ENCODE measurements at places on chromosomes 12 and 14.

DNA sequence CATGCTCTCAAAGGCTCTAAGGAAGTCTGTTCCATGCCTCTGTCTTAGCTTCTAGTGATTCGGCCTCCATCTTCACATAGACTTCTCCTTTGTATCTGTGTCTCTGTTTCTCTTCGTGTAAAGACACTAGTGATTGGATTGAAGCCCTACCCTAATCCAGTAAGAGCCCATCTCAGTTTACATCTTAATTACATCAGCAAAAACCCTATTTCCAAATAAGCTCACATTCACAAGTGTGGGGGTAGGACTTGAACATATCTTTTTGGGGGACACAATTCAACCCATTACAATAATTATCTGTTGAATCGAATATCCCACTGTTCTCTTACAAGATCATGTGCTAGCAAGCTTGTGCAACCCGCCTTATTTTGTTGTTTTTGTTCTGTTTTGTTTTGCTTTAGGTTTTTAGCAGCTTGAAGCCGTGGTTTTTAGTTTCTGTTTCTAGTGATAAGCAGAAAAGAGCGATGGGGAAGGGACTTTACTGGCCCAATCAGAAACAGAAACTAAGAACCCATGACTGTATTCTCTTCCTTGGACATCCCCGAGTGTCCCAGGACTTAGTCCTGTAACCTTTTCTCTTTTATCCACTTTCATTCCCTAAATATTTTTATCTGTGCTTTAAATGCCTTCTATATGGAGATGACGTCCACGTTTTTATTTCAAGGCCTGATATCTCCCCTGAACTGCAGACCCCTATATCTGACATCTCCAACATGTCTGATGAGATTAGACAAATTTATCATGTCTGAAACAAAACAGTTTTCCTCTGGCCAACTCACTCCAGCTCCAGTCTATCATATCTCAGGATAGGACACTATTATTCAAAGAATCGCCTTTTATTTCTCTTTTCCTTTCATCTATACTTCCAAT, 353.0 kb downstream of the CCDC91 start:
- no peak for DNase-seq

GRCh38 chr12:130246560-130246959, 84.3 kb downstream of the FZD10 start:
- DNase-seq: no peak

GRCh38 chr12:24791622-24792021, 157.3 kb downstream of the BCAT1 start:
- no peak for DNase-seq

- DNase-seq: no peak
These were observed 80.1 kb downstream of the PLXNC1 start for GRCh38 chr12:94228488-94228907.

DNA sequence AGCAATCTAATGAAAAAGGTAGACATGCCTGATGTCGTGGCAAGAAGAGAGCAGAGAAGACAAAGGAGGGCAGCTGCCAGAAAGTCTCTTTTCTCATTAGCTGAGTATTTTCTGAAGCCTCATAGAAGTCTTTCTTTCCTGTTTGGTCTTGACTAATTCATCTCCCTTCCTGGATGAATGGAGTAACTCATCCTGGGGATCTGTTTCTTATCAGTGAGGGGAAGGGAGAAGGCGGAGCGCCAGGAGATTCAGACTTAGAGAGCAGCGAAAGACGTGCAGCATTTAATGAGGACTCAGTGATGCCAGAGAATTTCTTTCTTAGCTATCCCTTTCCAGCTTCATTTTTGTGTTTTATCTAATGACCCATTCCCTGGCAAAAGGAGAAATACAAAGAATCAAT, 89.4 kb downstream of the SLC15A4 start:
- DNase-seq: no peak

GRCh38 chr14:54808326-54809161, 94.1 kb downstream of the GCH1 start:
- peak; percentile 23 for DNase-seq

DNA sequence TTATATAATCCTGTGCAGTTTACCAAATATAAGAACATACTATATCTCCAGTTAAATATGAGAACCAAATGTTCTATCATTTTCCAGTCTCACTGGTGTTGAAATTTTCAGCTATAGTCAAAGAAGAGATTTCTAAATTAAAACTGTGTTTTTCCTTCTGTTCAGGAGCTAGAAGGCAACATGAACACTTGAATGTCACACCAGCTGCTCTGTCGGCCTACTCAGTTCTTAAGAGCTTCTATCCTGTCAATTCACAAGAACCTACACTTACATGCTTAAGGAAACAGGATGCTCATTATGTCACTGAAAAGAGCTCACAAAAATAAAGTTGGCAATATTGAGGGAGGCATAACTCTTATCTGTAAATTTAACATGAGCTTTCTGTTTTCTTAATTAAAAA, 43.1 kb downstream of the ATP2B1 start:
- no peak for DNase-seq

- DNase-seq: no peak
These were observed 85.7 kb upstream of the USP44 start for GRCh38 chr12:95637010-95637409.

GRCh38 chr14:51039252-51039651, 55.7 kb downstream of the TRIM9 start:
- DNase-seq: no peak

- DNase-seq: no peak
These were observed 21.8 kb downstream of the BCL7A start for GRCh38 chr12:122043476-122043875.

DNA sequence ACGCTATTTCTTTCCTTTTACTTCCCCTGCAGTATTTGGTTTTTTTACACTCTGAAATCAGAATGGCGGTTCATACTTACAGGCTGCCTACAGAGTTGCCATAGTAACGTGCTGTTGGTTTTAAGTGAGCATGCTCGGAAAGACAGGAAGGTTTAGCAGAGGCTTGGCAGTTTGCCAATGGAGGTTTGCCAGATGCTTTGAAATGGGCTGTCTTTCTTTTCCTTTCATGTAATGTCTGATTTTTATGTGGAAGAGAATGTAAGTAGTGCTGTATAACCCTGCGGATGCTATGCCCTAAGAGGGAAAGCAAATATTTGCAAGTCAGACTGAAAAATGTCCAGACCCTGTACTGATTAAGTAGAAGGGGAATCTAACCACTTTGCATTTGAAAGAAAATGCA, 32.8 kb downstream of the ARID4A start:
- peak; percentile 59 for DNase-seq

GRCh38 chr14:102568115-102568614, 24.3 kb upstream of the RCOR1 start:
- DNase-seq: peak; percentile 54

- peak; percentile 75 for DNase-seq
These were observed 5.6 kb downstream of the TBX5 start for GRCh38 chr12:114400361-114400811.

GRCh38 chr14:68394764-68395143, 398.1 kb downstream of the ZFP36L1 start:
- peak; percentile 84 for DNase-seq

DNA sequence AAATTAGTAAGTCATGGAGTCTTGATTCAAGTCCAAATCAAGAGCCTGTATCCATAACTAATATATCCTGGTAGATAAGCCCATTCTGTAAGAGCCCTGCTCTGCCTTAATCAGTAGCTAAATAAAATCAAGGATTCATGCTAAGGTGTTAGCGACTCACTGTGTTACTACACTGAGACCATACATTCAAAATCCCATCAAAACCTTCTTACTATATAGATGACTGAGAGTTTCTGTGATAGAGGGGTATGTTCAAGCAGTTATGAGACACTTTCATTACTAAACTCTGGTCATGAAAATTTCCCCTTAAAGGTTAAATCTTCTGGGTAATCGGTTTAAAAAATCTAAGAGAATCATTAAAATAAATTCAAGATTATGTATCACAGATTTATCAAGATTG, 78.5 kb downstream of the MDGA2 start:
- DNase-seq: no peak

- no peak for DNase-seq
These were observed 44.8 kb downstream of the PZP start for GRCh38 chr12:9163392-9163791.

- DNase-seq: no peak
These were observed 74.2 kb downstream of the RCOR1 start for GRCh38 chr14:102666635-102667034.

DNA sequence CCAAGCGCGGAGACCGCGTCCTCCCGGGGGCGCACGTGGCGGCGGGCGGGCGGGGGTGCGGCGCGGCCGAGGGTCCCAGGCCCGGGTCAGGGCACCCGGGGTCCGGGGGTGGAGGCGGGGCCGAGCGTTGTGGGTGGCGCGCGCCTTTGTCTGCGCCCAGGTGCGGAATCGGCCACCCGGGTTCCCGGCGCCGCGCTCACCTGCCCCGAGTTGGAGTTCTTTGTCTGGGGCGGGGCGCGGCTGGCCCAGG, 50.1 kb downstream of the LRCOL1 start:
- peak; percentile 79 for DNase-seq

DNA sequence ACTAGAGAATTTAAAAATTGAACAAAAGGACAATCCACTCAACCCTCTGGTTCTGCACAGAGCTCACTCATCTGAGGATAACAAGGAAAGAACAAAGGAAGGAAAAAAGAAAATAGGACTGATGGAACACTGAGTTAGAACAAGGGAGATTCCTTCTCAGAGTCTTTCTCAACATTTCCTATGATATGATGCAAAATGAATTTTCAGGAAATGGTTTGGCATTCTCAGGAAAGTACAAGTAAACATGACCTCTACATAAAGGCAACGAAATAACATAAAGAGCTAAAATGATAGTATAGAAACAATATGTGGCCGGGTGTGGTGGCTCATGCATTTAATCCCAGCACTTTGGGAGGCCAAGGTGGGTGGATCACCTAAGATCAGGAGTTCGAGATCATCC, 135.8 kb downstream of the ITPR2 start:
- no peak for DNase-seq

DNA sequence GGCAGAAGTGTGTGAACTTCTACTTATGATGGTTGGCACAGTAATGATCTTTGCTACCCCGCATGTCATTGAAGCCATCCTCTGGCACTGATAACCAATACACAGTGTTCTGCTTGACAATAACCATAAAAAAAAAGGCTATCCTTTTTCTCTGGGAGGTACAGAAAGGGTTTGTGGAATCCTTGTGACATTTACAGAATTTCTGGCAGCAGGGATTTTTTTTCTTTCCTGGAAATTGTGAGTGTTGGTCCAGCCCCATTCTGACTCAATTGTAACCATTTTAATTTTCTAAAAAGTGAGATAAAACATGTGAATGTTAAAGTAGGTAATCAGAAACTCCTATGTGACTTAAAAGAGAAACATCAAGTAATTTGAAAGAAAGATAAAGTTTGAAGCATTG, 943.8 kb downstream of the TMTC2 start:
- no peak for DNase-seq

DNA sequence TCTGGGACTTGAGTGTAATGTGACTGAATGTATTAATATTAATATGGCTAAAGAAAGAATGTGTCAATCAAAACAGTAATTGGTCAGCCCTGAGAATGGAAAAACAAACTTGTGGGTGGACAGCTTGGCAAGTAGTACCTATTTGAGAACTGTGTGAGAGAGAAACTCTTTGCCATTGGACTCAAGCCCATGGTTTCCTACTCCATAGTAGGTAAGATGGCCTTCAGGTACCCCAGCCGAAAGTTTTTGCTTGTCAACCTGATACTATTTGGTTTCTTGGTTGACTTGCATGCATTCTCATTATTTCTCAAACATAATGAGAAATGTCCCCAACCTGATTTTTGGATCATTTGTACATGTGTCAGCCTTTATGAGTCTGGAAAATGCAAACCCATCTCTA, 391.1 kb downstream of the MDGA2 start:
- no peak for DNase-seq

- no peak for DNase-seq
These were observed 21.6 kb downstream of the TGFB3 start for GRCh38 chr14:75960231-75960630.

- no peak for DNase-seq
These were observed 168.6 kb downstream of the TMTC3 start for GRCh38 chr12:88310666-88311065.

DNA sequence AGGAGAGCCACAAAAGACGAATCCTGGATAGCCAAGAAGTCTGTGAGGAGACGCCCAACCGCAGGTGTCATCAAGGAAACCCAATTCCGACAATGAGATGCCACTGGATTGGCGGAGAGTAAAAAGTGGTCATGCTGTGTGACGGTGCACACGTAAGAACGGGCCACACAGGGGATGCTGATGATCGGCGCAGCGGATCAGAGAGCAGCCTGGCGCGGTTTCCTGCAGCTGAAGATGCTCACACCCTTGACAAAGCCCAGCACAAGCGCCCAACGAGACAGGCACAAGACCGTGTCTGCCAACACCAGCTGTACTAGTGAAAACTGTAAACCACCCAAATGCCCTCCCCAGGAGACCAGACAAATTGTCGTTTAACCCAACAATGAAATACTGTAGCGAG, 55.8 kb downstream of the CCDC85C start:
- no peak for DNase-seq

DNA sequence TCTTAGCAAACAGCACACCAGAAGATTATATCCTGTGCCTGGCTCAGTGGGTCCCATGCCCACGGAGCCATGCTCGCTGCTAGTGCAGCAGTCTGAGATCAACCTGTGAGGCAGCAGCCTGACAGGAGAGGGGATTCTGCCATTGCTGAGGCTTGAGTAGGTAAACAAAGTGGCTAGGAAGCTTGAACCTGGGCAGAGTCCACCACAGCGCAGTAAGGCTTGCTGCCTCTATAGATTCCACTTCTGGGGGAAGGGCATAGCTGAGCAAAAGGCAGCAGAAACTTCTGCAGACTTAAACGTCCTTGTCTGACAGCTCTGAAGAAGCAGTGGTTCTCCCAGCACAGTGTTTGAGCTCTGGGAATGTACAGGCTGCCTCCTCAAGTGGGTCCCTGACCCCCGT, 210.3 kb downstream of the RMST start:
- no peak for DNase-seq

GRCh38 chr14:60815371-60815770, 80.8 kb downstream of the MNAT1 start:
- no peak for DNase-seq

All from ecto neural progenitor cell (in vitro differentiated cells).